ENCODE measurements at places on chromosomes 16 and 17.

DNA sequence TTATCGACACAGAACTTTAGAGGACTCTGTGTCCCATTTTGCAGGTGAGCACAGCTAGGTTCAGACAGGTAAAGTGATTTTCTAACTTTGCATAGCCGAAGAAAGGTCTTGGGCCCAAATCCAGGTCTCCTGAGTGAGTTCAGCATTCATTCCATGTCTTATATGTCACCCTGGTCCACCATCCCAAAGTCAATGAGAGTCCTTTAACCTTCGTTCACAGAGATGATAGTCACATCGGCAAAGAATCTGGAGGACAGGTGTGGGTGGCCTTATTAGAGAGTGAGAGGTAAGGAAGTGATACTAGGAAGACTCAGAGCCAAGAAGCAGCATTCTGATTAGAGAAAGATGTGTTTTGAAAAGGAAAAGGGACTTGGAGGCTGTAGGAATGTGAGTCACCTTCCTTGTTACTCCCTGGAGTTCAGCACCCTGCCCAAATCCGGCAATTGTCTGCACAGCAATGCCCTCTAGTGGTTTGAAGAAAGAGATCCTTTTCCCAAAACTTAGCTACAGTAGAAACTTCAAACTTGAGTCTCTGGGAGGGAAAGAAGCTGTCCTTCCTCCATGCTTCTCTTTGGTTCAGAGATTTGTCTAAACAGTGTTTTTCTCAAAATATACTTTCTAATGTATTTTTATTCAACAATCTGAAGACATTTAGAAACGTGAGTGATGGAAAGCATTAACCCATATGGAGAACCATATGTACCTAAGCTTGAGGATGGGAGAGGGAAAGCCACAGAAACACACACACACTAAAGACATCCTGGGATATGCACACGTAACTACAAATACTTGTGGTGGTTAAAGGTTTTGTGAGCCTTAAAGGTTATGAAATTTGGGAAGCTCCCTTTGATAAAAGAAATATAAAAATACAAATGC, 96.4 kb upstream of the SHISA6 start:
- DNase-seq, result peak; percentile 53

- no peak for DNase-seq
Measured at GRCh38 chr17:77436058-77436442, 295.3 kb downstream of the SEC14L1 start.

GRCh38 chr17:41296846-41297245, 5.8 kb downstream of the KRTAP29-1 start:
- no peak for DNase-seq

DNA sequence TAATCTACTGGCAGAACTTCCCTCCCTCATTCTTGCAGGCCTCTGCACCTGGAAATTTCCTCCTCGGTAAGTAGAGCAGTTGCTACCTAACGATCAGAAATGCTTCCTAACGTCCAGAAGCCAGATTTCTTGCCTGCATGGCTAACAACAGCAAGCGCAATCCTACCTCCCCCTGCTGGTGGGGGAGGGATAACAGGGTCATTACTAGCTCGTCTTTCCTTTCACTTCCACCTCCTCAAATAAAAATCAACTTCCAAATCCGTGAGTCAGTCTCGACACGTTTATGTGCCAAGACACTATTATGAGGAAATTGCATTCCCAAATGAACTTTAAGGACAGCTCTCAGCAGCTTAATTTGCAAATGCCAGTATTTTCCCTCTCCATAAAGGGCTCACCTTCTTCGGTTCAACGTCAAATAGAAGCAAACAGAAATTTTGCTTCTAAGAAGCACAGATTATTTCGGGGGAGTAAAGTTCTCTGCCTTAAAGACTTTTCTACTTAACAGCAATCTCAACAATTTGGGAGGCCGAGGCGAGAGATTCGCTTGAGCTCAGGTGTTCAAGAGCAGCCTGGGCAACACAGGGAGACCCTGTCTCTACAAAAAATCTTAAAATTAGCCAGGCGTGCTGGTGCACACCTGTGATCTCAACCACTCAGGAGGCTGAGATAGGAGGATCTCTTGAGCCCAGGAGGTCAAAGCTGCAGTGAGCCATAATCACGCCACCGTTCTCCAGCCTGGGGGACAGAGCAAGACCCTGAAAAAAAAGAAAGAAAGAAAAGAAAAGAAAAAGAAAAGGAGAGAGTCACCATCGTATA, 188.6 kb upstream of the PSMD7 start:
- peak; percentile 25 for DNase-seq

- no peak for DNase-seq
Measured at GRCh38 chr16:2967721-2968161, 1.4 kb upstream of the PAQR4 start.

- DNase-seq, result no peak
Measured at GRCh38 chr17:82313195-82314011, 4.0 kb downstream of the CD7 start.

DNA sequence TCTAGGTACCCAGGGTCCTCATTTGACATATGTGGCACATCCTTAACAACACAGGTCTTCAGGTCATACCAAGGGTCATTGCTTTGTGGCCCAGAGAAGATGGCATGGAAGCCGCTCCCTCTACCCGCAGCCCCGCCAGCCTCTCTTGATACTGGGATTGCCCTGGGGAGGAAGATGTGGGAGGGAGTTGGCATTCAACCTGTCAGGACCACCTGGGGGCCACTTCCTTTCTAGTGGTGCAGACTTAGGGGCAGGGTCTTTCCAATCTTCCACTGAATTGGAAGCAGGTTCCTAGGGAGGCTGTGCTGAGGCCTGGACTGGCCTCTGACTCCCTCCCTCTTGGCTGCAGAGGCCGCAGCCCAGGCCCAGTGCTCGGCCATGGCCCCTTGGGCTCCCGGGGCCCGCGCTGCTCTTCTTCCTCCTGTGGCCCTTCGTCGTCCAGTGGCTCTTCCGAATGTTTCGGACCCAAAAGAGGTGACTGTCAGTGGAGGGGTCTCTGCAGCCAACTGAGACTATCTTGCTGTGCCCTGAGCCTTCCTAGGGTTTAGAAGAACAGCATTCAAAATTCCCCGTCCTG, 5.1 kb upstream of the HEXIM1 start:
- no peak for DNase-seq

DNA sequence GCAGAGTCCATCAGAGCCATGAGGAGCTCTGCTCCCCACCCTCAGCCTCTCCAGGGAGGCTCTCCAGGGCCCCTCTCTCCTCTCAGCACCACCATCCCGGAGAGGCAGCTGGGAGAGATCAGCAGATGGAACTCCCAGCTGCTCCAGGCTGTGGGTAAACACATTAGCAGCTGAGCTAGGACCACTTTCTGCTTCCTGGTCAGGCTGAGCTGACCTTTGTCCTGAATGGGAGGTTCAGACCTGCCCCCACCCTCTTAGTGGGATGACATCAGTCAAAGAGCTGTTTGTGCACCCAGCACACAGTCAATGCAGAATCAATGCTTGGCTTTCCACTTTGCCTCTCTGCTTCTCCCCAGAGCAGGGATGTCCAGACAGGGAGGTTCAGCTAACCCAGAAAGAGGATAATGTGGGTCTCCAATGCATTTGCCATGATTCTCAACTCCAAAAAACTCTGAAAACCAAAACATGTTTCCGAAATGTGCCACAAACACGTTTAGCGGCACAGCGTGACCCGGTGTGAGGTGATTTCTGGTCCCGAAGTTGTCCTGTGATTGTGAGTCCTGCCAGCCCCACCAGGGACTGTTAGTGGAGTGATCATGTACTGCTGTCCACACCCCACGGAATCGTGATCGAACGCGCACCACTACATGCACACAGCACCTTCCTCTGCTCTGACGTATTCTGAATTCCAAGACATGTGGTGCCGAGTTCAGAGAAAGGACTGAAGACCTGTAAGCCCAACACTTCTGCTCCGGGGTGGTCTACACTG, 6.7 kb downstream of the GPR142 start:
- peak; percentile 93 for DNase-seq

- DNase-seq, result no peak
Measured at GRCh38 chr16:88010968-88011483, 59.8 kb downstream of the BANP start.

GRCh38 chr17:63919311-63919723, 678 bp upstream of the GH1 start:
- peak; percentile 47 for DNase-seq

DNA sequence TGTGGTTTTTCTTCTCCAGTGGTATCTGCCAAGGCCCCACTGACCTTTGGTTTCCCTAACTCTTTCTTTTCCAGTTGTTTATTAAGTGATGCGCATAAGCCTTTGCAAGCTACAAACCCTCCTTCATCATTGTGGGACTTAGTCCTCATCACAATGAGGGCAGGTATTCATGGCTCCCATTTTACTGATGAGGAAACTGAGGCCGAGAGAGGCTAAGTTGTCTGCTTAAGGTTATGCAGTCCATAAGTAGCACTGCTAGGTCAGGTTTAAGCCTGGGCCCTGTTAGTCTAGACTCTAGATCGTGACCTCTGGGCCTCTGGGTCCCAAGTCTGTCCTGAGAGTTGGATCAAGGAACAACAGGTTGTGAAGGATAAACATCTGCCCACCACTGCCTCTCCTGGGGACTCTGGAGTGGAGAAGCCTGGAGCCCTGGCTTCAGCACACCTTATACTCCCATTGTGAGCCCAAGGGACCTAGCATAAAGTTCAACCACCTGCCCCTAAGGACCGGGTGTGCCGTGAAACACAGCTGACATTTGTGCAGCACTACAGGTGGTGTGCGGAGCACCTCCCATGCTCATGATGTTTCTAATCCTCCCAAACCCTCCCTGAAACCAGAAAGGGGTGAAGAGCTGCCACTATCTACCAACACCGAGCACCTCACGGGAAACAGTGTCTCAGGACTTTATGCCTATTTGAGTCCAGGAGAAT, 5.2 kb upstream of the KCNH6 start:
- no peak for DNase-seq

- DNase-seq, result no peak
Measured at GRCh38 chr17:72775237-72775636, 317.3 kb downstream of the SLC39A11 start.

DNA sequence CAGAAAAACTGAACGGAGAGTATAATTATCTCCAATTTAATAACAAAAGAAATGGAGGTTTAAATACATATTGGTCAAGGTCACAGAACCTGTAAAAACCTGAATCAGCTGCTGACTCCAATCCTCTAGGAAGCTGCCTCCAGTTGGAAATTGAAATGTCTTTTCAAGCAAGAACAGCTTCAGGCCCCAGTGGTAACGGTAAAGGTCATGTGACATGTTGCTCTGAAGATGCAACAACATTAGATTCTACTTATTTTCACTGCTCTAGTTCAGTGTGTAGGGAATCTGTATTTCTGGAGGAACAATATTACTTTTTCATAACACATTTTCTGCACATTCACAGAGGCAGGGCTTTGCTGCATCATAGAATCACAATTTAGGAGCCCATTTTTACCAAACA, 58.8 kb downstream of the TBX4 start:
- DNase-seq, result no peak

GRCh38 chr16:71408536-71408935, 33.3 kb downstream of the TLE7 start:
- no peak for DNase-seq

Data from pons (tissue), 1 donor.